Activated CD4-positive, alpha-beta memory T cell treated with anti-CD3 and anti-CD28 coated beads for 36 hours (primary cell): ENCODE measurements at places on chromosomes 2 and 18. TPM values are rescaled to one million over a fixed set of nuclear protein-coding genes. Genes with fewer than 3 reads are reported as not detected.

- no peak for DNase-seq
Observed at GRCh38 chr2:190084704-190085103, 22.2 kb upstream of the MSTN start.

- DNase-seq, result peak; percentile 67
Observed at GRCh38 chr2:8575038-8575833, 106.6 kb upstream of the ID2 start.

EVX2 gene
- total RNA-seq, result not detected

SLC19A3 gene
- not detected for total RNA-seq

GRCh38 chr2:172345956-172346555 is 81.3 kb upstream of the ITGA6 start:
- DNase-seq, result no peak
